ENCODE measurements at places on chromosomes 2 and 18.

GRCh38 chr2:142307616-142308115 is 176.8 kb upstream of the LRP1B start:
- DNase-seq: no peak

GRCh38 chr18:24027156-24027827 is 12.7 kb downstream of the TTC39C start:
- DNase-seq: no peak

DNA sequence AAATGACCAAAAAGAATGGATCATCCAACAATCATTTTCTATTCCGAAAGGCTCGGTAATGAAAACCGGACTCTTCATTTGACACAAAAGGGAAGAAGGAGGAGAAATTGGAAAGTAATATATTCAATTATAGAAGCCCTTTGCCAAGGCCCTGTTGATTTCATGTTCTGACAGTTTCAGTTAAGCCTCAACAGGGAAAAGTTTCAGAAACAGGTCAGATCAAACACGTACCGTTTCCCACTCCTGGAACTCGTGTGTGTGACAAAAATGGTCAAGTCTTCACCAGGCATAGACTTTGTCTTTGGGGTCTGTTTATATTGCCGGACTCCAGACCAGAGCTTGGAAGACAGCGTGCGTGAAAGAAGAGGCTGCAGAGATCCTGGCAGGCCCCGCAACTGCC is 101.3 kb upstream of the BCL2L11 start:
- no peak for DNase-seq

DNA sequence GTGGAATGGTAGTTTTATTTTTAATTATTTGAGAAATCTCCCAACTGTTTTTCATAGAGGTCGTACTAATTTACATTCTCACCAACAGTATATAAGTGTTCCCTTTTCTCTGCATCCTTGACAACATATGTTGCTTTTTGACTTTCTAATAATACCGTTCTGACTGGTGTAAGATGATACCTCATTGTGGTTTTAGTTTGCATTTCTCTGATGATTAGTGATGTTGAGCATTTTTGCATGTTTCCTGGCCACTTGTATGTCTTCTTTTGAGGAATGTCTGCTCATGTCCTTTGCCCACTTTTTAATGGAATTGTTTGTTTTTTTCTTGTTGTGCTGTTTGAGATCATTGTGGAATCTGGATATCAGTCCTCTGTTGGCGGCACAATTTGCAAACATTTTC is 242.5 kb downstream of the ZNF521 start:
- no peak for DNase-seq

DNA sequence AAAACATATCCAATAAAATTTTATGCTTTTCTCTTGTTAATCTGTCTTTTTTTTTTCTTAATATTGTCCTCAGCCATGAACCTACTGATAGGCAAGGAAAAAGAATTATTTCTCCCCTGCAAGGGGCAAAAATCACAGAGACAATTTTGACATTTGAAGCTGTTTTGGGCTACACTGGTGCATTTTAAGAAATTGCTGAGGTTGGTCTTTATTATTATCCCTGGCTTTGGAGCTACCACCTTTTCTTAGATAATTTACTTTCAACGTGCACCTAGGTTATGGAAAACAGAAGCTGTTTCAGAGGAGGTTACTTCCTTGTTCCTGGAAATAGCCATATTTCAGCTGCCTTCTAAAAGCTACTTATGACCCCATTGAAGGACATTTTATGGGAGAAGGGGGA is 195.5 kb upstream of the KYNU start:
- no peak for DNase-seq

DNA sequence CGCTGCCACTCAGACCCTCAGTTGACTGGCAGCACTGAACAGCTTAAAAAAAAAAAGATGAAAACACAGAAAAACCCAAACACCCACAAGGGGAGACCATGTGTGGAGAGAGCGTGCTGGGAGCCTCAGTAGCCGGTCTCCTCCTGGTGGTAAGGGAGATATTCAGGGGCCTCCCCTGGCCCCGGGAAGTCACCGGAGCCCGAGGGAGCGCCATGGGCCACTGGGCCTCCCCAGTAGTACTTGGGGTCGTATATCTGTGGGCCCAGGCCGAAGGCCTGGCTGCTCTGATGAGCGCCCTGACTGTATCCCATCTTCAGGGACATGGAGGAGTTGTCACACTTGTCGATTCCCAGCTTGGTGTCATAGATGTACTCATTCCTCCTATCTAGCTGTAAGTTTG is 145.7 kb upstream of the TEKT4 start:
- no peak for DNase-seq

DNA sequence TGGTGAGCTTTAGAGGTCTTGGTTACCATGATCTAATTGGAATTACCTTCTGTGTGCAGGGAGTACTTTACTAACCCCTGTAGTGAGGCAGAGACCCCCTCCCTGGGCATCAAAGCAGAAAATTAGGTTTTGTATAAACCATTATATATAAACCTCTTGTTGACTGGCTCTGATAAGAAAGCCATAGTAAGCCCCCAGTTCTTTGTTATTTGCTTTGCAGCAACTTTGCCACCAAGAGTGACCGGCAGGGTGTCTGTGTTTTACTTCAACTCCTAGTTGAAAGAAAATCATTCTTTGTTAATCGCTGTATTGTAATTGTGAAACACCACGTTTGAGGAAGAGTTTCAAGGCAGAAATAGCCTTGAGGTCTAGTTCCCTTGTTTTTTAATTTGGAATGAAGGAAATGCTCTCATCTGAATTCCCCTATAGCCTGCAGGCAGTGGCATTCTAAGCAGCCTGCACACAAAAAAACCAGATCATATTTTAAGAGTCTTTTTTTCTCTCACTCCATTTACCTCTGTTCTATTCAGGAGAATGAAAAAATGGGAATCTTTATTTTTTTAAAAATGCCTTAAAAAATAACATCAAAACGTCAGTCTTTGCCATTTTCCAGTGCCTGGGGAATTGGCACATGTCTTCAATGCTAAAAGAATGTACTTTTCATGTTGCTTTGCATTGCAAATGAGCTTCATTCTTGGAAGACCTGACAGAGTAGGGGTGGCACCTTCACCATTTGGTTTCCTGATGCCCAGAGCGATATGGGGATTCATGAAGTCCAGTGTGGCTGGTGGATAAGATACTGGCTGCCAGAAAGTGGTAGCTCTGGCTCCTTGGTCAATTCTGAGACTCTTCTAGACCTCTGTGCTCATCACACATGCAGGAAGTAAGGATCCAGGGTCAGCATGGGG is 338.1 kb downstream of the SLC4A3 start:
- DNase-seq: no peak

- no peak for DNase-seq
Observed at GRCh38 chr2:213229814-213230213, 54.5 kb upstream of the SPAG16 start.

GRCh38 chr2:1593371-1594122 is 150.8 kb downstream of the PXDN start:
- no peak for DNase-seq

- no peak for DNase-seq
Observed at GRCh38 chr2:160401895-160402294, 91.7 kb downstream of the RBMS1 start.

GRCh38 chr2:199946196-199946595 is 9.1 kb downstream of the TYW5 start:
- no peak for DNase-seq

DNA sequence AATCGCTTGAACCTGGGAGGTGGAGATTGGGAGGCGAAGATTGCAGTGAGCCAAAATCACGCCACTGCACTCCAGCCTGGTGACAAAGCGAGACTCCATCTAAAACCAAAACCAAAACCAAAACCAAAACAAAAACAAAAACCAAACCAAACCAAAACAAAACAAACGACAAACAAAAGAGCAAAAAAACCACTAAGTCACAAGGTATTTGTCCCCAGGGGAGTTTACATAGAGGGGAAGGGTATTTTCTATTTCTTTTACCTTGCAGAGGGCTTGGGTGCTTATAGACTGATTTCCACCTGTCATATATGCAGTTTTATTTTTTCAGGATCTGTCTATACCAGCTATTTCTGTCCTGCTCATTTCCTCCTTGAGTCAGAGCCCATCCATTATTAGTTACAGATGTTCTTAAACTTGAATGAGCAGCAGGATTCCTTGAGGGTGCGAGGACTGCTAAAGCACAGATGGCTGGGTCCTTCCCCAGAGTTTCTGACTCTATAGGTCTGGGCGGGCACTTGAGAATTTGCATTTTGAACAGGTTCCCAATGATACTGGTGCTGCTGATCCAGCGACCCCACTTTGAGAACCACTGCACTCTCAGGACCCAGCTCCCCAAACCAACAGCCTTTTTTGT is 102.2 kb upstream of the UXS1 start:
- no peak for DNase-seq

DNA sequence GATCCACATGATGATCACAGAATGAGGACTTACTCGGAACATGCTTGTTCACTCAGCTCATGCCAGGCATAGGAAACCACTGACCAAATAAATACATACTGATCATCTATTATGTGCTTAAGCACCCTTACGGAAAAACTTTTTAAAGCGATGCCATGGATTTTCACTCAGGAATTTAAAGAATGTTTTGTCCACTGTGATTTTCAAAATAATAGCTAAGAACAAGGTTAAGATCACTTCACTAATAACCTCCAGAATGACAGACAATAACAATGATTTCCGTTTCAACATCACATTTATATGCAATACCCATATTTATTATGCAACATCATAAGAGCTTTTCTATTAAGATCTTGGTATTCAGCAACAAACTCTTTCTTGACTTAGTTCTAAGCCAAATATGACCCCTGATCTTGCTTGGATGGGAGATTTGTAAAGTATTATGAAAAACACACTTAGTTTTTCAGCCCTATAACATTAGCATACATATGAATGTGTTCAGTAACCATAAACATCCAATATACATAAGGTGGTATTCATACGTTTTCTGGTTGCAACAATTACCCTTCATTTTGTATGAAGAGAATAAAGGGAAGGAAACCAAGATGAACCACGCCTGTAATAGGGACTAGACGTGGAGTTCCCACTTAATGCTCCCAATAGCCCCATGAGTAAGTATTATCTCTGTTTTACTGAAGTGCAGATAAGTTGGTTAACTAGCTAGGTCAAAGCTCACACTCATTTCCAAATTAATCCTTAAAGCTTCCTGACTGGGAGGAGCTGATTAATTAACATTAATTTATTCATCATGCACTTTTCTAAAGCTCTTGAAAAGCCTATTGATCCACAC is 1.9 kb downstream of the CD302 start:
- DNase-seq: no peak

DNA sequence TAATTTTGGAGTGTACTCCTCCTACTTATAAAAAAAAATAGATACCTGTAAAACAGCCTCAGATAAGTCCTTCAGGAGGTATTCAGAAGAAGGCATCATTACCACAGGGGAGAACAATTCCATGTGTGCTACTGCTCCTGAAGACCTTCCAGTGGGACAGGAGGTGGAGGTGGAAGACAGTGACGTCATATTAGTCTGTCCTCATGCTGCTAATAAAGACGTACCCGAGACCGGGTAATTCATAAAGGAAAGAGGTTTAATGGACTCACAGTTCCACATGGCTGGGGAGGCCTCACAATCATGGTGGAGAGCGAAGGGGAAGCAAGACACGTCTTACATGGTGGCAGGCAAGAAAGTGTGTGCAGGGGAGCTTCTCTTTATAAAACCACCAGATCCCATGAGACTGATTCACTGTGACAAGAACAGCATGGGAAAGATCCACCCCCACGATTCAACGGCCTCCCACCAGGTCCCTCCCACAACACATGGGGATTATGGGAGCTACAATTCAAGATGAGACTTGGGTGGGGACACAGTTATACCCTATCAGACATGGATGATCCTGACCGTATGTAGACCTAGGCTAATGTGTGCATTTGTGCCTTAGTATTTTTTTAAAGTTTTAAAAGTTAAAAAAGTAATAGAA is 98.4 kb downstream of the NDUFA10 start:
- no peak for DNase-seq

DNA sequence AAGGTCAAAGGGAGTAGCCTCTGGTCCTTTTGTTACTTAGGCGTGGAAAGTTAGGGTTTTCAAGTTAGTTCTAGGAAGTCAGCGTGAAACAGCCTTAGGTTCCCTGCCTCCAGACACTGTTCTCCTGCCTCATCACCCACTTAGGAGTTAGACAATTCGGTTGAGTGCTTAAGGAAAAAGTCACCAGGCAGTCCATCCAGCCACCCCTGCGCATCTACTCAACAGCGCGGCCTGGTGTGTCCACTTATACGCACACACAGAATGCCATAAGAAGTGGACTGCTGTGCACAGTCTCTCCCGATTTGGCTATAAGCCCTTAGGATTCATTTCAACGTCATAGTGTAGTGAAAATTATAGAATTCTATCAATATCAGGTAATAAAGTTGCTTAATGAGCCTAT is 470.8 kb upstream of the TNP1 start:
- DNase-seq: no peak

DNA sequence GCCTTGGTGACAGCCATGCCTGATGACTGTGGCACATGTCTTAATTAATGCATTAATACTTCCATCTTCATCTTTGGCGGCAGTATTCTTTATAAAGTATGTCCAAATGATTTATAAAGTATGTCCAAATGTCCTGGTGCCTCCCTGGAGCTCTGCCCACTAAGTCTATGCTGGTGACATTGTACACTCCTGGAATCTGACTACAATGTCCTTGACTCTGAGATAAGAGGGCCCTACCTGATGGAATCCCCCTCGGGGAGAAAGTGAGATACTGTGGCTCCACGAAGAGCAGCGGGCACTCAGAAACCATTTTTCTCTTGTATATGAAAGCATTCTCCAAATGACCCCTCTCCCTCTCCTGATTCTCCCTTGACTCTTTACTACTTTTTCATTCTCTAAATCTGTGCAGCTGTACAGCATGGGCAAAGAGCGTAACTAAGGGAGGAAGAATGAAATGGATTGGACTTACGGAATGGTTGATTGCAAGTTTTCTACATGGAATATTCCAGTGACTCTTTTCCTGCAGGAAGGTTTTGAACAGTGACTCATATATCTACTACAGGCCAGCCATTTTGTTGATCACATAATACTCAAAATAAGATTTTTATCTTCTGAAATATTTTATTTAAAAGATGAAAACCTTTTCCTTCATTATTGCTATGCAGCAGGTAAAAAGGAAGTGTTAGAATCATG is 17.3 kb downstream of the RAB12 start:
- DNase-seq: no peak

- no peak for DNase-seq
Observed at GRCh38 chr2:68156419-68156818, 1.3 kb upstream of the PNO1 start.

DNA sequence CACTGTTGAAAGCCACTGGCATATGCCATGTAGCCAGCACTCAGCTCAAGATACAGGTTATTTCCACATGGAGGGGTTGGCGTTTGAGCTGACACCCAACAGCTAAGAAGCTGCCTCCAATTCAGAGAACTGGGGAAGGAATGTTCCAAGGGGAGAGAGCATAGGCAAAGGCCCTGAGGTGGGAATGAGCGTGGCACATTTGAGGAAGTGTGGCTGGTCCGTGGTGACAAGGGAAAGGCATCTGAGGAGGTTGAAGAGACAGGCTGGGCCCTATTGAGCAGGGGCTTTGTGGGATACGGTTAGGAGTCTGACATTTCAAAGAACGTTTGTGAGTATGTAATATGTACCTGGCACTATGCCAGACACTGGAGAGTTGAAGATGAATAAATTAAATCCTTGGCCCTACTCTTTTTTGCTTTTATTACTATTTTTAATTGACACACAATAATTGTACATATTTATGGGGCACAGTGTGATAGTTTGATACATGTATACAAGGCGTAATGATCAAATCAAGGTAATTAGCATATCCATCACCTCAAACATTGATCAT is 27.6 kb upstream of the TMBIM1 start:
- no peak for DNase-seq

Data from NCI-H748 treated with DMSO at 0.1 percent for 48 hours (cell line).